Activated T-cell treated with anti-CD3 and anti-CD28 coated beads for 4 hours (primary cell): ENCODE measurements at places on chromosomes 13 and 19.

DNA sequence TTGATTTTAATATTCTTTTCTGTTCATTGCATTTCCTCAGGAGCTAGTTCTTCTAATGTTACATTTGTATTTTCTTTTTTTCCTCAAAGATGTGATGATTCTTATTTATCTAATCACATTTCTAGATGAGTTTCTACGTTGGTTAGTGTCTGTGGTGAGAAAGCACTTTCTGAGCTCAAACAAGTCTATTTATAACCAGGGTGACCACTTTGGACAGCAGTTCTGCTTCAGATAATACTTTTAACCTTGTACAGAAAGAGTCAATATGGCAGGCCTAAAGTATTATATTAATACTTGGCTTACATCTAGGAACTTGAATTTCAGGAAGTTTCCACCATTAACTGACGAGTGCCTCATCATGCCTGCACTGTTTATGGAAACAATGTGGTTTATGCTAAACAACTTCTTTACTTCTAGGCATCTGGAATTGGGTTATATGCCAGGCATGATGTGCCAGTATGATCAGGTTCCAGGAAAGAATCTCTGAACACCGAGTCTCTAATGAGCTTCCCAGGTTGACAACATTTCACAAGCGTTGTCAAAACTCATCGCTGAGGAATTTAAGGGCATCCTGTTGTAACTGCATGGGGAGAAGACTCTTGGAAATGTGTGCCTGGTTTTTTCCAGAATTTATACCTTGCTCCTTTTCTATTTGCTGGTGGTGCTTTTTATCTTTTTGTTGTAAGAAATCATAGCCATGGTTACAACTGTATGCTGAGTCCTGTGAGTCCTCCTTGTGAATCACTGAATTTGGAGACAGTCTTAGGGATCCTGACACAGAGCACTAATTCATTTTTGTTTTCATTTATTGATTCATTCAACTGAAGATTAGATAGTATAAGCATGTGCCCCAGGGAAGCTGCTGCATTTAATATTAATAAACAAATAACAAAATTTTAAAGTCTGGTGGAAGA is 344.4 kb upstream of the PCDH9 start:
- DNase-seq, result no peak

GRCh38 chr13:32897296-32897695 is 118.9 kb upstream of the KL start:
- no peak for DNase-seq

- DNase-seq, result no peak
Observed at GRCh38 chr13:79398915-79399314, 7.1 kb downstream of the RBM26 start.

GRCh38 chr13:70816853-70817252 is 708.6 kb upstream of the KLHL1 start:
- no peak for DNase-seq

- no peak for DNase-seq
Observed at GRCh38 chr19:9295411-9295849, 14.2 kb downstream of the ZNF699 start.

- DNase-seq, result no peak
Observed at GRCh38 chr13:29706923-29707322, 111.4 kb upstream of the SLC7A1 start.

- no peak for DNase-seq
Observed at GRCh38 chr13:84366506-84366905, 484.2 kb upstream of the SLITRK1 start.

DNA sequence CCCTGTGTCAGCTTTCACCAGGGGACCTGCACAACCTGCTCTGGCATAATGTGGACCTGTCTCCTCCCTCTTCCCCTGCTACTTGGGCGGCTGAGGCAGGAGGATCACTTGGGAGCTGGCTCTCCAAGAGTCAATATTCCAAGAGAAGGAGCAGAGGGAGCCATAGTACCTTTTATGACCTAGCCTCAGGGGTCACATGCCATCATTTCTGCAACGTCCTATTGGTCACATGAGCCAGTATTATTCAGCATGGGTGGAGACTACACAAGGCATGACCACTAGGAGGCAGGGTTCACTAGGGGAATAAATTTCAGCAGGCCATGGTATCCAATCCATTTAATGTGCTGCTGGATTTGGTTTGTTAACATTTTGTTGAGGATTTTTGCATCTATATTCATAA is 12.0 kb upstream of the SHFL start:
- DNase-seq, result peak; percentile 40

- no peak for DNase-seq
Observed at GRCh38 chr19:31348481-31349159, 616 bp downstream of the TSHZ3 start.

DNA sequence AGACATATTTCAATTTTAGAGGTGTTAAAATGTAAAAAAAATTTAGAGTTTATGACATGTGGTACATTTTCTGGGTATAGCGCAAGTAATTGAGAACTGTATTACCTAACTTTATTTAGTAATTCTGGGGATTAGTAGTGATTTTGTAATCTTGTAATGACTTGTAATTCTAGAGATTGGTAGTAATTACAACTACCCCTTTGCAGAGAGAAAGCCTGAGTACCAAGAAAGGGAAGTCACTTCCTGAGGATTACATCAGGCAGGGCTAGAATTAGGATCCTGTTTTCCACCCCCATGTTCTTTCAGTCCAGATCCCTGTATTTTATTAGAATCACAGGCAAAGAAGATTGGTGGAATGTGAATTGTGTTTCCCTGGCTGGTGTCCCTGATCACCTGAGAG is 274.9 kb downstream of the KCNRG start:
- DNase-seq, result no peak

DNA sequence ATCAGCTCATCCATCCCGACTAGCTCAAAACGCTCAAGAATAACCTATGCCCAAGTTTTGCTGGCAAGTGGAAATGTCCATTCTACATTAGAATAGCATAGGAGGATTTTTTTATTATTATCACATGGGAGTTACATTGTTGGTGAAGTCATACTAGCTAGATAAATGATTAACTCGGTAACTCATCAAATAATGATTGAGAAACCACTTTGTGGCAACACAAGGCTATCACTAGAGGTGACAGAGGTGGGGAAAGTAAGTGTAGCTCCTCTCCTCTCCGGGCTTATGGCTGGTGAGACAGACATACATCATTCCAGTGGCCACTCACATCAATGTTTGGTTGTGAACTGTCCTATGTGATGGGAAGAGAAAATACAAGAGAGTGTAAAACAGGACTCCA is 161.6 kb downstream of the ZIC5 start:
- no peak for DNase-seq

DNA sequence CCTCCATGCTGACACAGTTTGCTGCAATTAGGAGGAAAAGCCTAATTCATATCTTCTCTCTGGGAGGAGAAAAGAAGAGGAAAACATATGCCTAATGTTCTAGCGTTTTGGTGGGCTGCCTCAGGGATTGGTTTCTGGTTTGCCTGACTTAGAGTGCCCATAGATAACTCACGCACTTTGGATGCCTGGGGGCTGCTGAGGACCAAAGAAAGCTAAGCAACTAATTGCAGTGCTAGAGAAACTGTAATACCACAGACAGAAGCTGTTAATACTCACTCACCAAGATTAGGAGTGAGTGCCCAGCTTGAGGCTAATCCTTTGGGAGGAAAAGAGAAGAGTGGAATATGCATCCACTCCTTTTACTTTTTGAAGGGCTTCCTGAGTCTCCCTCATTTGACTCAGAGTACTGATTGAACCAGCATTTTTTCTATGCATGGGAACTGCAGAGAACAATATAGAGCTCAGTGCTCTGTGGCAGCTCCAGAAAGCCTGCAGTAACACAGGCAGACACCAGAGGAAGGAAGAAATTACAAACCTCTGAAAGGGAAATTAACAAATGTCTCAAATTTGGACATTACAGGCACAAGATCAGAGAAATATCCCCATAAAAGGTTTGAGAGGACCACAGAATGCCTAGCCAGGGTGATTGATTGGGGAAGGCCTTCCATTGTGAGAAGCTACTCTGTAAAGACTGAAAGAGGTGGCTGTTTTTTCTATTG is 666.4 kb downstream of the OLFM4 start:
- no peak for DNase-seq

DNA sequence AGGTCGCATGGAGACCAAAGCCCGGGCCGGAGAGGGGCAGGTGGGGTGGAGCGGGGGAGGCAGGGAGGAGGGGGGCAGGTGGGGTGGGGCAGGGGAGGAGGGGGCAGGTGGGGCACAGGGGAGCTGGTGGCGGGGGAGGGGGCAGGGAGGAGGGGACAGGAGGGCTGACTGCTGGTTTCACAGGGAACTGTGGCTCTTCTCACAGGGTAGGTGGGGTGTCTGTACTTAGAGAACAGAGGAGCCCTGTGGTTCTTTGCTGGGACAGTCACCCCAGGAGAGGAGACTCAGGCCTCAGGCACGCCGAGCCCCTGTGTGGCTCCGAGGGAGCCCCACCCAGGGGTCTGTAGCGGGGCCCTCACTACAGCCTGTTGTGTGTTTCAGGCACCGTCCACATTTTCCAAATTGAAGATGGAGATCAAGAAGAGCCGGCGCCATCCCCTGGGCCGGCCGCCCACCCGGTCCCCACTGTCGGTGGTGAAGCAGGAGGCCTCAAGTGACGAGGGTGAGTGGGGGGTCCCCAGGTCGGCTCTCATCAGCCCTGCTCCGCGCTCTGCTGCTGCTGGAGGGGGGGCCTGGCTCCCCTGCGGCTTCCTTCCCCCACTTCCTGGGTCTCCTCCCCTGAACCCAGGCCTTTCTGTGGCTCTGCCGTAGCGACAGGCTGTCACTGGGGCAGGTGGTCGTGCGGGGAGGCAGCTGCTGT is 162.7 kb downstream of the KDM4B start:
- no peak for DNase-seq
